CD4-positive, alpha-beta T cell treated with Interleukin-6 at 100 ng/mL for 8 hours (primary cell): ENCODE measurements at places on chromosomes 11 and 22.

- DNase-seq: no peak
Observed at GRCh38 chr22:29840498-29840897, 2.4 kb upstream of the ASCC2 start.

- DNase-seq: no peak
Observed at GRCh38 chr11:125932301-125932700, 13.5 kb upstream of the VSIG10L2 start.

GRCh38 chr11:68724293-68724692 is 27.0 kb downstream of the TESMIN start:
- no peak for DNase-seq

GRCh38 chr11:123054301-123055065 is 7.5 kb downstream of the HSPA8 start:
- DNase-seq: peak; percentile 59

GRCh38 chr11:84022695-84023094 is 736.5 kb upstream of the CCDC90B start:
- no peak for DNase-seq

GRCh38 chr22:37571258-37571991 is 8.5 kb downstream of the LGALS2 start:
- no peak for DNase-seq

GRCh38 chr11:126417091-126417862 is 61.8 kb downstream of the ST3GAL4 start:
- no peak for DNase-seq

- DNase-seq: no peak
Observed at GRCh38 chr11:110287537-110287936, 8.9 kb downstream of the RDX start.

DNA sequence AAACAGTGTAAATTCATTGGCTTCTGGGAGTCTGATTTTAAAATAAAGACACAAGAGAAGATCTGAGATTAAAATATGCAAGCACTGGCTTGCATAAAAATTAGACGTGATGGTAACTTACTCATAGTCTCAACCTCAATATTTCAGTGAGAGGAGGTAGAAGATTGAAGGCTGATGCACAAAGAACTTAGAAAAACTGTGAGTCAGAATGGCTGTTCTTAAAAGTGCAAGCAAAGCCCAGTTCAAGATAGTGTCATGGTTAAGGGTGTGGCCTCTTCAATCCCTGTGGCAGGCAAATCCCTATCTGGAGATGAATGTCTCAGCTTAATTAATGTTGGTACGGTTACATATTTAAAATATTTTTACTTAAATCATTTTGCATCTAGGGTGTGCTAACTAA is 33.6 kb upstream of the FIBIN start:
- no peak for DNase-seq

- no peak for DNase-seq
Observed at GRCh38 chr11:313304-313786, 495 bp upstream of the IFITM1 start.

DNA sequence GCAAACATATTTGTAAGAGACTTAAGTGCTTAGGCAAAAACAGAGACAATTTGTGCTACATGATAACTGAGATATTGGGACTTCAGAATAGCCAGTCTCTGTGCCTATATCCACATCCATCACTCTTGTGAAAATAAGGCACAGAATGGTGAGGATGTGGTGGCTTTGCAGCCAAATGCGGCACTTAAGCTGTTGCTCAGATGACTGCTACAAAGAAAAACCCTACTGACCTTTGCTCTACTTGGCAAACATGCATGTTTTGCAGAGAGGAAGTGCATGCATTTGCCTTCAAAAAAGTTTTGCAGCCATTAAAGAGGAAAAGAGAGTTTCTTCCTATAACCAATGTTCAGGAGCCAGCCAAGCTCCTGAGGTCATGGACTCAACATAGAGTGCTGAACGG is 675.0 kb upstream of the KIRREL3 start:
- DNase-seq: no peak

DNA sequence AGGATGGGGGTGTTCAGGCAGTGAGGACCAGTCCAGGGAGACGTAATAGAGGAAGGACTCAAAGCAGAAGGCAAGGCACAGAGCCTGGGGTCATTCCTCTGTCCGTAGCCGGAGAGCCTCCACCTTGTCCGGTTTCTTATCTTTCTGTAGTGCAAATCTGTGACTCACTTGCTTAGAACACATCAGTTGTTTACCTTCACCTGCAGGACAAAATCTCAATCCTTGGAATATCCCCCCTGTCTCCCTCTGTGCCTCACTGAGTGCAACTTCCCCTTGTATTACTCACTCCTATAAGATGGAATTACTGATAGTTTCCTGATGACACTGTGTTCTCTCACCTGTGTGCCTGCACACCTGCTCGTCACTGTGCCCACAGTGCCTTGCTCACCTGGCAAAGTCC is 20.4 kb upstream of the TTC12 start:
- no peak for DNase-seq

GRCh38 chr11:116895048-116895757 is 57.8 kb upstream of the APOA1 start:
- DNase-seq: no peak

GRCh38 chr11:41461057-41461681 is 1.7 kb upstream of the LRRC4C start:
- DNase-seq: no peak

- no peak for DNase-seq
Observed at GRCh38 chr11:115488945-115489344, 15.3 kb downstream of the CADM1 start.

GRCh38 chr22:39952347-39952746 is 7.8 kb upstream of the TMA7B start:
- no peak for DNase-seq

GRCh38 chr11:13947379-13947778 is 15.1 kb upstream of the SPON1 start:
- DNase-seq: no peak

DNA sequence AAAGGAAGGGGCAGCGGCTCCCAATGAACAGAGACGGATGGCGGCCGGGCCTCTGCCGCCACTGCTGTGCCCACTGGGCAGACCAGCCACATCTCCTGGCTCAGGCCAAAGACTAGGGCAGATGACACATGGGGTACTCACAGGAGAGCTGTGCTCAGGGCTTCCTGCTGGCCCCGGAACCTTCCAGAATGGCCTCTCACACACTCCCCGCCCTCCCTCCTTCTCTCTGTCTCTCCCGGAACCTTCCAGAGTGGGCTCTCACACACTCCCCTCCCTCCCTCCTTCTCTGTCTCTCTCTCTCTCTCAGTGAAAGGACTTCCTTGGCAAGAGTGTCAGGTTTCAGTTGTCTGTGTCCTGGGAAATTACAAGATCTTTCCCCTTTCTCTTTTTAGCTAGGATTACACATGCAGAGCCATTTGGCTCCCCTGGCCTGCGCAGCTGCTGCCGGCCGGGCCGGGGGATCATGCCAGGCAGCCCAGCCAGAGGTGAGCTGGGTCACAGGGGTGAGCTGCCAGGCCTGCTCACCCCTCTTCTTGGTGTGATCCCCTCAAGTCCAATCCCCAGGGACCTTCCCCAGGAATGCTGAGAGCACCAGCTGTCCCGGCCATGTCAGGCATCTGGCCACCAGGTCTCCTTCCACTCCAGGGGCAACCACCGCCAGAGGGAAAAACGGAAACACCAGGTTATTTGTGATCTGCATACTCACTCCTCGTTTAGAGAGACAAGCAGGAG is 45.3 kb upstream of the ADA2 start:
- DNase-seq: no peak

GRCh38 chr11:69265210-69265609 is 28.7 kb upstream of the MYEOV start:
- DNase-seq: no peak

DNA sequence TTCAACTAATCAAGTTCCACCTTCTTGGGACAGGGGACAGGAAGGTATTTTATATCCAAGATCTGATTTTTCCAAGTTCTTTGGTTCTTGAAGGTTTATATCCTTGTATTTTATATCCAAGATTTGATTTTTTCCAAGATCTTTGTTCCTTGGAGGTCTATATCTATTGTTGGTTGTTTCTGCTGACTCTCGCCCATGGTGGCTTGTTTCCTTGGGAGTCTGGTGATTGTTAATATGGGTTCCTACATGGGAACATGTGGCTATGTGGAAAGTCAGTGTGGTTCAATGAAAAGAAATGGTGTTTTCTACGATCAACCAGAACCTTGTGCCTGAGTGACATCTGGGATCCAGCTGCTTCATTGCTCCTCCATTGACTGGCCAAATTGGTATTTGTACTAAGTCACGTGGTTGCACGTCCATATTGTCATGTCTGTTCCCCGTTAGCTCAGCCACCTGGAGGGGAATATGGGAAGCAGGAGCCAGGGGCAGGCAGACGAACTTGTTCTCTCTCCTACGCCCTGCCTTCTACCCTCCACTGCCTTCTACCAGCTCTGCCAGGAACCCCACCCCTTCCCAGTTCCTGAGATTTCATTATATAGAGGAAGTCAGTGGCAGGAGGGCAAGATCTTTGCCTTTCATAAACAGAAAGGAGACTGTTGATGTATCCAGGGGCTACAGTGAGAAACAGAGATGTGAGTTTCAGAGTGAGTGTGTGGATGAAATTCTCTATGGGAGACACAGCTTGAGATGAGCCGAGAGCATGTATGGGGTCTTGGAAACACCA is 11.1 kb upstream of the CSF2RB start:
- no peak for DNase-seq

- no peak for DNase-seq
Observed at GRCh38 chr11:27179334-27179733, 138.7 kb downstream of the BBOX1 start.

GRCh38 chr11:28529046-28529445 is 420.9 kb downstream of the METTL15 start:
- no peak for DNase-seq

GRCh38 chr11:82969811-82970210 is 68.3 kb downstream of the DDIAS start:
- no peak for DNase-seq

GRCh38 chr11:131486100-131486499 is 115.7 kb downstream of the NTM start:
- no peak for DNase-seq

DNA sequence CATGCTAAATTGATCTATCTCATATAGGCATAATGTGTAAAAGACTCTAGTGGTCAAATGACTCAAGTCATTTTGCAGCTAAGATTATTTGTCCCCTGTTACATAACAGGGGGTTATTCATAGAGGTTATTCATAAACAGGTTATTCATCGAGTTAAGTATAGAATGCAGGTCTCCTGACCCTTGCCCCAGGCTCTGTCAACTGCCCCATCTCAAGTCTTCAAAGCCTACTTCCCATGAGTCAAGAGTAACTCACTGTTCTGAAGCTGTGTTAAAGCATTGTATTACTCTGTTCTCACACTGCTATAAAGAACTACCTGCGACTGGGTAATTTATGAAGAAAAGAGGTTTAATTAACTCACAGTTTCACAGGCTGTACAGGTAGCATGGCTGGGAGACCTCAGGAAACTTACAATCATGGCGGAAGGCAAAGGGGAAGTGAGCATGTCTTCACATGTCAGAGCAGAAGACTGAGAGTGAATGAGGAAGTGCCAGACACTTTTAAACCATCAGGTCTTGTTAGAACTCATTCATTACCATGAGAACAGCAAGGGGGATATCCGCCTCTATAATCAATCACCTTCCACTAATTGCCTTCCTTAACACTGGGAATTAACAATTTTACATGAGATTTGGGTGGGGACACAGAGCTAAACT is 226.2 kb upstream of the BLID start:
- no peak for DNase-seq

GRCh38 chr22:24588757-24589481 is 4.0 kb downstream of the LRRC75B start:
- DNase-seq: no peak

DNA sequence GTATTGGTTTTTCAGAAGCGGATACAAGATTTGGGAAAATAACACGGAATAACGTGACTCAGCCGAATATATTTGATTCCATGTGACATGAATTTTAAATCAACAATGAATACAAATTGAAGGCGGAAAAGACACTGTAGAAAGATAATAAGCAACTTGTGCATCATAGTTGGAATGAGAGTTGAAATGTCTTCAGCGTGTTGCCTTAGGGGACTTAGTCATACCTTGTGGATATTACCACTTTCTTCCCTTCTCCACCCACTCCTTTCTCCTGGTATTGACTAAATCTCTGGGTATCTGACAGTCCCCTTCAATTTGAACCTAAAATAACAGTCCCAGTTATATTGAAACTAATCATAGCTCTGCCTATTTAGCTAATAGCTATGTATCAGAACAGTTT is 2373.1 kb upstream of the RAG2 start:
- no peak for DNase-seq

DNA sequence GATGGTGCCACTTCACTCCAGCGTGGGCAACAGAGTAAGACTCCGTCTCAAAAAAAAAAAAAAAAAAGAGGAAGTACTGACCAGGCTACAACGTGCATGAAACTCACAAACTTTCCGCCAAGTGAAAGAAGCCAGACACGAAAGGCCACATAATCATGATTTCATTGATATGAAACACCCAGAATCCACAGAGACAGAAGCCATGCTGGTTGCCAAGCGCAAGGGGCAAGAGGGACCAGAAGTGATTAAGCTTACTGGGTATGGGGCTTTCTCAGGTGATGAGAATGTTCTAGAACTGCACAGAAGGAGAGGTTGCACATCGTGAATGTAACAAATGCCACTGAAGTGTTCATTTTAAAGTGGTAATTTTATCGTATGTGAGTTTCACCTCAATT is 60.9 kb downstream of the CELSR1 start:
- no peak for DNase-seq

DNA sequence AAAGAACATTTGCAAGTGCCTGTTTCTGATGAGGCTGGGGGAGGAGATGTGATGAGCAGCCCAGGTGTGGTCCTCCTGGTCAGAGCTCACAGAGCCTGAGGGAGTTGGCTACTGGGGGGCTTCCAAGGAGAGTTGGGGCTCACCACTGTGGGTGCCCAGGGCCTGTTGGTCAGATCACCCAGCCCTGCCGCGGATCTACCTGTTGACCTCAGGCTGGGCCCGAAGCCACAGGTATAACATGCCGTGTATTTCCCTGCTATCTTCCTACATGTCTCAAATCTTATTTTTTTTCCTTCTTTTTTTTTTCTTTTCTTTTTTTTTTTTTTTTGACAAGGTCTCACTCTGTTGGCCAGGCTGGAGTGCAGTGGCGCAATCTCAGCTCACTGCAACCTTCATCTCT is 199.7 kb upstream of the TBCEL start:
- DNase-seq: no peak

DNA sequence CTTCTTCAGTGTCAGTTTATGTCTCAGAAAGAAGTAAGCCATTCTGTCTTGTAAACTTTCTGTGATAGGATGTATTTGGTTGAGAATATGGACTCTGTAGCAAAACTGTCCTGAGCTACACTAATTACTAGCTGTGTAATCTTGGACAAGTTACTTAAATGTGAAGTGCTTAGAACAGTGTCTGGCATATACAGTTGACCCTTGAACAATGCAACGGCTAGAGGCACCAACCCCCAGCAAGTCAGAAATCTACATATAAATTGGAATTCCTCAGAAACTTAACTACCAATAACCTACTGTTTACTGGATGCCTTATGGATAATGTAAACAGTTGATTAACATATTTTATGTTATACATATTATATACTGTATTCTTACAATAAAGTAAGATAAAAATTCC is 68.7 kb upstream of the GRK2 start:
- no peak for DNase-seq

GRCh38 chr11:91299980-91300379 is 924.6 kb upstream of the FAT3 start:
- DNase-seq: no peak
